ENCODE measurements at places on chromosomes 12 and 14. TPM values are rescaled to one million over a fixed set of nuclear protein-coding genes. Genes with fewer than 3 reads are reported as not detected.

PTPRO gene
- total RNA-seq, result under 0.01 TPM

CCDC88C gene
- total RNA-seq, result under 0.01 TPM

CLEC14A gene
- total RNA-seq, result 2.3 TPM

DLGAP5 gene
- total RNA-seq, result 17.4 TPM

PPM1H gene
- total RNA-seq, result 2.3 TPM

TMEM179 gene
- not detected for total RNA-seq

CGRRF1 gene
- 12.2 TPM for total RNA-seq
